ENCODE measurements at places on chromosomes 3 and 15.
A peak's percentile ranks its signal among the peaks of the same experiment; 100 is the strongest.

DNA sequence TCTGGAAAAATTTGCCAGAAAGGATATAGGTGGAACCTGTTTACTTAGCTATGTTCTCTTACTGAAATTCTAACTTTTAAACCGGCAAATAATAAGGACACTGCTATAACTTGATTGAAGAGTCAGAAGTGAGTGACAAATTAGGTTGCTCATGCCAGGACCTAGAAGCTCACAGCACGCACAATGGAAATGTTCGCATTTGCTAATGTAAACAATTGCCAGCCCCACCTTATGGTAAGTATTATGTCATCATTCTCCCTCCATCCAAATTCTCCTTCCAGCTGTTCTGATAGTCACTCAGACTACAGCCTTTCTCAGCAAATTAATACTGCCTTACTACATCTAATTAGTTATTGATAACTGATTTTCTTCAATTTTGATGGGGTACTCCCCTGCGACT, 4.8 kb upstream of the STXBP5L start:
- DNase-seq, result no peak

DNA sequence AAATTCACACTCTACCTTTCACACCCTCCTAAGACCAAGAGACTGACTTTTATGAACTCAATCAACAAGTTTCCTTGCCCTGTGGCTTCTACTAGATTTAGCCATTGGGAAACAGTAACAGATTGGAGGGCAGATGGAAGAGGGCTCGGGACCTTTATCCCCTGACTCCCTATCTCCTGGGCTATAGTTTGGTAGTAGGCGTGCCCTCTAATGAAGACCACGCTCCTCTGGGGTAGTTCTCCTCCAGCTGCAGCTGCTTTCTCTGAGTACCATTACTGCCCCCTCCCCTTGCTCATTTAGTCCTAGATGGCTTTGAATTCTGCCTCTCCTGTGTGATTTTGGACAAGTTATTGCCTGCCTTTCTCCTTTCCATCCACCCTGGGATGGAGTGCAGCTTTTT, 33.3 kb downstream of the FMN1 start:
- no peak for DNase-seq

- DNase-seq, result no peak
Measured at GRCh38 chr3:122014741-122015140, 7.3 kb downstream of the ILDR1 start.

DNA sequence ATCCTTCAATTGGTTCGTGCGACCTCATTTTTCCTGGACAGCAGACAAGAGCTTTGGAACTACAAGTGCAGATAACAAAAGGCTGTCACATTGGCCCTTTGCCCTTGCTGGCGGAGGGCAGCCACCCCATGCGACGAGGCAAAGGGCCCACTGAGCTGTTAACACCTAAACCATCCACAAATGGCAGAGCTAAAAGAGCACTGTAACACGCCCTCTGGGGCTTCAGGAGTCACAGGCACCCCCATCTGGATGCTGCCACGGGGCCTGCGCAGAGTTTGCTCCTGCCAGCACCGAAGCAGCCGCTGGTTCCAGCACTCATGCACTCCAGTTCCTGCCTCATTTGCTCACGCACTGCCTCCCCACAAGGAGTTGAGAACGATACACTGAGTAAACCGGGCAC, 524.9 kb downstream of the ZNF385D start:
- DNase-seq, result no peak

DNA sequence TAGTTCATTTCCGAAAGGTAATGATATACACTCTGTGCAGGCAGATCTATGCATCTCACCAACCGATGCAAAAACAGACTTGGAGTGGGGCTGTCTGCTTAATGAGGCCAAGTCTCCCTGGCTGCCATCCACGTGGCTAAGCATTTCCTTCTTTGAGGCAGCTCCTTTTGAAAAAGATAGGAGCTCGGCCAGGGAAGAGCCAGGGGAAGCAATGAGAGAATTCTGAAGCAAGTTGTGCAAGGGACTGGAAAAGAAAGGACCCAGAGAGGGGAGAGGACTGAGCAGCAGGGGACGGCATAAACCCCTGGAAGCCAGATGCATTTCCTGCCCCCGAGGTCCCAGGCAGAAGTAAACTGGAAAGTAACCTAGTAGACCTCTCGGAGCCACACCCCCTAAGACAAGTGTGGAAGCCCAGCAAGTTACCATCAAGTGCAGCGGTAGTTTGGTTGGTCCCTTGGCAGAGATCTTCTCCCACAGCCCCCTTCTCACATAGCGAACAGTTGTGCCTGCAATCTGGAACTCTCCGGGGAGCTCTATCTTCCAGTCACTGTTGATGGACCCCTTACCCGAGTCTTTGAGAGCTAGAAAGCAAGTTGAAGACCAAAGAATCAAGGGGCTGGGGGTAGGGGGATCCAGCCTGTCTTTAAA, 288.2 kb downstream of the ADAMTS17 start:
- no peak for DNase-seq

GRCh38 chr3:141047168-141047567, 4.0 kb upstream of the SPSB4 start:
- no peak for DNase-seq

GRCh38 chr3:170056710-170057454, 19.1 kb downstream of the GPR160 start:
- no peak for DNase-seq

DNA sequence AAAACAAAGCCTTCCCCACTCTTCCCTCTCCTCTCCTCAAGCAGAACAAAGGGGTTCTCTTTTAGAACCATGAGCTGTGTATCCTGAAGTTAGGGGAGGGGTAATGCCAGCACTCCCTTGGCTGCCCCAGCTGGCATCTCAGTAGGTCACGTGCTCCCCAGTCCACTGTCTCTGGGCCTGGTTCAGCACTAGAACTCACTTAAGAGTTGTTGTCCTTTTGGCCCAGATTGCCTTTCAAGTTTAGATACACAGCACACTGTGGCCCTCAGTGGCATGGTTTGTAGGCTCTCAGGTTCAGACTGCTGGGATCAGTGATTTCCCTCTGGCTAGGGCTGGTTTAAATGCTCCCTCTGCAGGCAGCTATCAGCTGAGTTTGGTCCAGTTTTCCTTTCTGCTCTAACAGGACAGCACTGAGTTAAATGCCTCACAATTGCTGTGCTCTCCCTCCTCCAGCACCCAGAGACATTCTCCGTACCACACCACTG, 188.4 kb upstream of the ST8SIA2 start:
- no peak for DNase-seq

- DNase-seq, result no peak
Measured at GRCh38 chr15:88348579-88349230, 92.2 kb upstream of the NTRK3 start.

- peak; percentile 80 for DNase-seq
Measured at GRCh38 chr3:14780927-14781507, 37.7 kb upstream of the FGD5 start.

DNA sequence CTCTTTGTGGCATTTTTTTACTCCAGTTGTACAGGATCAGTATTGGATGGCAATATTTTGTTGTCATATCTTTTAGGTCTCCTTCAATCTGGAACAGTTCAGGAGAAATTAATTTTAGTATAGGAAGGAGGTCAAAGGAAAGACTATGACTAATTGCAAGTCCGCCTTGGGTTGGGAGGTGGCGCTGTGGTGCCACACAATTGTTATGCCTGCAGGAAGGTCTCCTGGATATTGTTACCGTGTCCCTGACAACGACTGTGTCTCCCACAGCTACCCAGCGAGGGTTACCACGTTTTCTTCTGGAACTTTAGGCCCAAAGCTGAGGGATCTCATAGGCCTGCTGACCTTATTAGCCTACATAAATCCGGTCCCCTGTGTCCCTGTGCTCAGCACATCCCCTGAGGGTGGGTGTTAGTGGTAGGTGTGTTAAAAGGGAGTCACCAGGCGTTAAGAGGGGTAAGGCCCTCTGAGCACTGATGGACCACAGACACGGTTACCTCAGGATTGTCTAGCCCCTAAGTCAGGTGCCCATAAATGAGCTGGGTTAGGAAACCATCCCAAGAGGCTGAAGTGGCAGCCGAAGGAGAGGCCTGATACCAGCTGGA, 31.5 kb downstream of the KCNAB1 start:
- peak; percentile 79 for DNase-seq

- DNase-seq, result no peak
Measured at GRCh38 chr3:106577241-106577640, 708.4 kb upstream of the CBLB start.
